ENCODE measurements at places on chromosomes 11 and 22. TPM values are rescaled to one million over a fixed set of nuclear protein-coding genes. Genes with fewer than 3 reads are reported as not detected.

The TNNT3 gene
- total RNA-seq = 0.72 TPM

The OR5AL1 gene
- not detected for total RNA-seq

The DBX1 gene
- total RNA-seq = not detected

The SLC37A2 gene
- 5.1 TPM for total RNA-seq

The LRRC55 gene
- 0.10 TPM for total RNA-seq

The HTR3B gene
- not detected for total RNA-seq

The CLCF1 gene
- total RNA-seq = 1.7 TPM

The F2 gene
- 1.2 TPM for total RNA-seq

The IGLL5 gene
- 18.8 TPM for total RNA-seq

All from colonic mucosa (tissue), 4 donors.